T-helper 1 cell treated with Interleukin-12 subunit alpha and Interleukin-12 subunit beta and Interleukin-4 antibody, amounts not matched to agents 30 ng/mL and 1 ng/mL, for 36 hours (primary cell): ENCODE measurements at places on chromosomes 4 and X. TPM values are rescaled to one million over a fixed set of nuclear protein-coding genes. Genes with fewer than 3 reads are reported as not detected.

Gene USP9X
- total RNA-seq: 45.5 and 47.3 TPM in 2 replicates

Gene LRPAP1
- 74.1 and 77.1 TPM in 2 replicates for total RNA-seq

Gene ABLIM2
- total RNA-seq: 0.51 and 0.56 TPM in 2 replicates

Gene VCX3B
- total RNA-seq: not detected in 2 replicates

Gene HNRNPDL
- 279 and 294 TPM in 2 replicates for total RNA-seq

Gene FGD1
- total RNA-seq: 0.07 TPM in 1 of 2 replicates, not detected in the other

Gene GPR119
- not detected in 2 replicates for total RNA-seq

Gene PCDH18
- total RNA-seq: 0.05 and 0.15 TPM in 2 replicates

Gene RGN
- total RNA-seq: not detected in 2 replicates

Gene NXF2
- total RNA-seq: not detected in 2 replicates

Gene DKK2
- not detected in 2 replicates for total RNA-seq

Gene FAM133A
- total RNA-seq: not detected in 2 replicates

Gene TSPAN7
- 0.27 and 0.34 TPM in 2 replicates for total RNA-seq

Gene HEPH
- total RNA-seq: 0.20 TPM in 1 of 2 replicates, not detected in the other
